ENCODE measurements at places on chromosomes 7 and 10.

DNA sequence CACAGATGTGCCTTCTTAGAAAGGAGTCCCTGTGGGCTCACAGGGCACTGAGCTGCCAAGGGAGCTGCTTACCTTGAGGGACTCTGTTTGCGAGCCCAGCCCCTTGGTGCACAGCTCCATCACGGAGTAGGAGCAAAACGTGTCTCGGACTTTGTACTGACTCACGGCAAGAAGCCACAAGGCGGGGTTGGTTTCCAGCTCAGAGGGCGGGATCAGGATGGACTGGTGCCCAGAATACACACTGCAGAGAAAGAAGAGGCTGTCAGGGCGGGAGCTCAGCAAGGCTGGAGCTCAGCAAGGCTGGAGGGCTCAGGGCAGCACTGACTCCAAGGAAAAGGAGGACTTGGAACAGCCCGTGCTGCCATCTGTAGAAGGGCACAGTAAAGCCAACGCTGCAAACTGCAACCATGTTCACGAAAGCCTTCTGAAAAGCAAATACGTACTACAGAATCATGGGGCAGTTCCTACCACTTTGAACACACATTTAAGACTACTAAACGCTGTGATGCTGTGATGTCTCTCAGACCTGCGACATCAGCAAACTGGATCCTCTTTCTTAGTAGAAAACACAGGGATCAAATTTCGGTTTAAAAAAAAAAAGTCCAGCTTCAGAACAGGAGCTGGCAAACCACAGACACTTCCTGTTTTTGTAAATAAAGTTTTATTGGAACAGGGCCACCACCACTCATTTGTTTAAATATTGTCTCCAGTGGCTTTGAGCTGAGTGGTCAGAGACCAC, 194.3 kb downstream of the ZMYND11 start:
- DNase-seq: peak; percentile 63

DNA sequence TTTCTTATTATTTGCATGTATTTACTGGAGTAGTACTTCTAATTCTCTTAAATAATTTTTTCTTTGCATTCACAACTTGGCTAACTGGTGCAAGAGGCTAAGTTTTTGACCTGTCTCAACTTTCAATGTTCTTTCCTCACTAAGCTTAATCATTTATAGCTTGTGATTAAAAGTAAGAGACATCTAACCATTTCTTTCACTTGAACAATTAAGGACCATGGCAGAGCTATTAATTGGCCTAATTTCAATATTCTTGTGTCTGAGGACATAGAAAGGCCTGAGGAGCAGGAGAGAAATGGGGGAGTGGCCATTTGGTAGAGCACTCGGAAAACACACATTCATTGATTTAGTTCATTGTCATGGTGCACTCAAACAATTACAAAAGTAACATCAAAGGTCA, 141.4 kb upstream of the TMEM196 start:
- DNase-seq: no peak

- DNase-seq: no peak
These were observed 55.5 kb downstream of the TES start for GRCh38 chr7:116265881-116266280.

GRCh38 chr7:28409716-28410627, 2.3 kb upstream of the CREB5 start:
- DNase-seq: no peak

DNA sequence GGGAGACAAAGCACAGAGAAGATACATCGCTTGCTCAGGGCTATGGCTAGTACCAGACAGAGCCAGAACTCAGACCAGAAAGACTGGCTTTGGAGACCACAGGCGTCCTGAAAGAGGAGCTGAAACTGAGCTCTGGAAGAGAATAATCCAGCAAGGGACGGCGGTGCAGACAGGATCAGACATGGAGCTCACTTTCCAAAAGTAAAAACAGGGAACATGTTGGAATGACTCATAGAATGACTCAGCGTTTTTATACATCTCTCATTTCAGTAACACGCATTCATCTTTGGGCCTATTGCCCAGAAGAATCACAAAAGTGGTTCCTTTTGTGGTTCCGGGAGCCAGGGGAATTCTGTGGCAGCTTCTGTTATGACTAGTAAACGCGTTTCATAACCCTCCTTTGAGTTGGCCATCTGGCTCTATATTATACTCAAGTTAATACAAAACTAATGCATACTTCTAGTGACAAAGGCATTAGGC, 37.2 kb downstream of the PLEKHS1 start:
- DNase-seq: no peak

Data from NCI-H510A treated with DMSO at 0.1 percent for 48 hours (cell line).